ENCODE measurements at places on chromosomes 7 and 10.

GRCh38 chr7:34850681-34851080, 186.6 kb downstream of the DPY19L1 start:
- no peak for DNase-seq

GRCh38 chr10:14523286-14523685, 192.6 kb upstream of the FRMD4A start:
- no peak for DNase-seq

GRCh38 chr10:131844529-131845084, 56.2 kb upstream of the PPP2R2D start:
- no peak for DNase-seq

DNA sequence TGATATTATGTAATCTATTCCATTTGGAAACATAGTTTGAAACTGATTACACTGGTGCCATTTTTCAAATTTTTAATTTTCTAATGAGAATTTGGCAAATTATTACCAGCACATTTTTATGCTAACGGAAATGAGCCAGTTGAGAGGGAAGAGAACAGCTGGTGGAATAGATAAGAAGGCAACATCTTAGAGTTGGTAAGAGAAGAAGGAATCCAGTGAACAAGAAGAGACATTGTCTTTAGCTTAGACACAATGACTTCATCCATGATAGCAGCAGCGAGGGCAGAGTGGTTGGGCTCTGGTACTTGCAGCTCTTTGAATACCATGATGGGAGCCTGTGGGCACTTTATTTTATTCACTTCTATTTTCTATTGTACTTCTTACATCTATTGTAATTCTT, 89.6 kb downstream of the CHRM2 start:
- no peak for DNase-seq

DNA sequence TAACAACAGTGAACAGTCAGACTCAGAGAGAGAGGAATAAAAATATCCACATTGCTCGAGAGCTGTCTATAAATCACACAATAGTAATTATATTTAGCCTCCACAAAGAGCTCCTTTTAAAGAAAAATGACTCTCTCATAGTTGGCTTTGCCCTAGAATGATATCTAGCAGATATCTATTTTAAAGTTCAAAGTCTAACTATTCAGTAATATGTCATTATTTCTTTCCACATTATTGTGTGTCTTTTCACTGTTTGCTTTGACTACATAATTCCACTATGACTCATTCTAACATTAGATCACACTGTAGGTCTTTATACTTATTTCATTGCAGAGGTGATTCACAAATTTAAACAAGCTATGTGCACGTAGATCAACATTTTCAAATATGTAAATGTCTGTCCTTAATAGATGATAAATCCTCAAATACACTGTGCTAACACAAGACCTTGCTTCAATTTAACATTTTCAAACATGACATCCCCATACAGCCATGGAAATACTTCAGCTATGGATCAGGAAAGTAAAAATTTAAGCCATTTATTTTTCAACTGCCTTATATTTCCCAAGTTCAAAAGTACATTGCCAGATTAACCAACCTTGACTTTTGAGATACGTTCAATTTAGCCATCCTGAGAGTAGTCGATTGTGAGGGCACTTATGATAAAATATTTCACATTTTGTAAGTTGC, 99.9 kb upstream of the AKR1E2 start:
- DNase-seq, result no peak

GRCh38 chr10:51106311-51106945, 32.1 kb downstream of the PRKG1 start:
- DNase-seq, result no peak

- no peak for DNase-seq
Measured at GRCh38 chr10:43039624-43040481, 37.0 kb upstream of the RET start.

DNA sequence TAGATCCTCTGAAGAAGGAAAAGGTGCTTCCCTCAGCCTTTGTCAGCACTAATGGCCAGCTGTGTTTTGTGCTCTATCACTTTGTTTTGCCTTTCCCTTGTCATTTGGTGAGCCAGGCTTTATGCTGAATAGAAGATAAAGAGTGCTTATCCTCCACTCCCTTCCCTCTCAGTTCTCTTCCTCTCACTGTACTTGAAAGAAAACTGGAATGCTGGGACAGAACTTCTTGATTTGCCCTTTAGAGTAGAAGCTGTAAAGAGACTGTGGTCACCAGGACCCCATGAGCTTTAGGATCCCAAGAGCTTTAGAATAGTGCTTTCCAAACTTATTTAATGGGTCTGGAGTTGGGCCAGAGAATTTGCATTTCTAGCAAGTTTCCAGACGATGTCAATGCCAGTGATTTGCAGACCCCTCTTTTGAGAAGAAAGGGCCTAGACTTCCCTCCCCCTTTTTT, 81.4 kb downstream of the LRRC4 start:
- DNase-seq, result no peak

DNA sequence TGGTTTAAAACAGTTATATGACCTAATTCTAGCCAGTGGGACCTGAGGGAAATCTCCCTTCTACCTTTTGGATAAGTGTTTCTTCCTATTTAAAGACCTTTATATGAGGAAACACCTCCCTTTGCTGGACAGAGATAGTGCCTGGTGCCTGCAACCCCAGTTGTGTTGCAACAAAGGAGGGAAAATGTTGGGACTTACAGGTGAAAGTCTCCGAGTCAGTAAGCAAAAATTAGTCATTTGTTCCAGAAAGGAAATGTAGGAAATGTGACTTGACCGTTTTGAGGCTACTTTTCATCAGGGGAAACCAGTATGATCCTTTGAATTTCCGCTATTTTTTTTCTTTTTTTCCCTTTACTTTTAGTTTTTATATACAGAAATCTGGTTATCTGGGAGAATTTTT, 165.5 kb downstream of the DKK1 start:
- no peak for DNase-seq

GRCh38 chr10:98131619-98132018, 2.8 kb upstream of the R3HCC1L start:
- DNase-seq, result no peak

DNA sequence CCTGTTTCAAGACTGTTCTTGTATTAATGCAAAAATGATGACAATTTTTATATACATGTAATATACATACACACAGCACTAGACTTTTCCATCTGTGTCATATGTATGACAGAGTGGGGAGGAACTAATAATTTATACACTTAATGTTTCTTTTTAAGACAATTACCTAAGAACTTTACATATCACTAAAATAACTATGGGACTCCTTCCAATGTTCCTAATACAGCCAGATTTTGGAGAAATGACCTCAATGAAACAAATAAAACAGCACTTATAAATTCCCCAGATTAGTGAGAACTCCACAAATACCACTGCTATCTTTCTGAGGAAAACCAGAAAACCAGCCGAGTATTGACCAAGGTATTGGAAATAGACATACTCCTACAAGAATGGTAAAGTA, 199.4 kb downstream of the ELMO1 start:
- no peak for DNase-seq

GRCh38 chr7:65800890-65801341, 72.0 kb upstream of the VKORC1L1 start:
- no peak for DNase-seq

GRCh38 chr10:17435187-17435586, 19.2 kb downstream of the ST8SIA6 start:
- DNase-seq, result no peak

DNA sequence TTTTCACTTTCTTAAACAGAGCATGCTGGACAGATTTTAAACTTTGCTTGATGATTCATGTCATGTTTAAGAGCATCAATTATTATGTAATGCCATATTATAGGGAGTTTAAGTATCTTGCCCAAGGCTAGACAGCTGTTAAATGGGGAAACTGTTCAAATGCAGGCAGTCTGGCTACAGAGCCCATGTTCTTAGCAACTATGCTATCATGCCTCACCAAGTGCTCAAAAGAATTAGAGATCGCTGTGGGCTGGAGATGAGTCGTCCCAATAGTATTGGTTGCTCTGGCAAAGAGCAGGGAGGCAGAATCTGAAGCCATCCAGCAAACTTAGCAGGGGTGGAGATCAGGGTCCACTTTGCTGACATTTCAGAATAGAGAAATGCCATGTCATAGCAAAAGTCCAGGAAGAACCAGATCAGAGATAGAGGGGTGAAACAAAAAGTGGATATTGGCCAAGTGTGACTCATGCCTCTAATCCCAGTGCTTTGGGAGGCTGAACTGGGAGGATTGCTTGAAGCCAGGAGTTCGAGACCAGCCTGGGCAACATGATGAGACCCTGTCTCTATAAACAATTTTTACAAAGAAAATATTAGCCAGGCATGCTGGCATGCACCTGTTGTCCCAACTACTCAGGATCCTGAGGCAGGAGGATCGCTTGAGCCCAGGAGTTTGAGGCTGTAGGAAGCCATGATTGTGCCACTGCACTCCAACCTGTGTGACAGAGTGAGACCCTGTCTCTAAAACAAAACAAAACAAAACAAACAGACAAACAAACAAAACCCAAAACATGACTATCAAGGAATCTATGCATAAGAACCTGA, 57.8 kb downstream of the BAMBI start:
- DNase-seq, result no peak

- DNase-seq, result no peak
Measured at GRCh38 chr7:43337811-43338210, 225.4 kb downstream of the HECW1 start.

GRCh38 chr7:116671681-116672595, at the start of gene MET:
Gene MET, plus strand, starts transcription at chr7:116672196. Its CDS starts 26,889 bp downstream, at chr7:116699085.
- no peak for DNase-seq

GRCh38 chr7:52639981-52640380, 395.5 kb upstream of the POM121L12 start:
- no peak for DNase-seq

DNA sequence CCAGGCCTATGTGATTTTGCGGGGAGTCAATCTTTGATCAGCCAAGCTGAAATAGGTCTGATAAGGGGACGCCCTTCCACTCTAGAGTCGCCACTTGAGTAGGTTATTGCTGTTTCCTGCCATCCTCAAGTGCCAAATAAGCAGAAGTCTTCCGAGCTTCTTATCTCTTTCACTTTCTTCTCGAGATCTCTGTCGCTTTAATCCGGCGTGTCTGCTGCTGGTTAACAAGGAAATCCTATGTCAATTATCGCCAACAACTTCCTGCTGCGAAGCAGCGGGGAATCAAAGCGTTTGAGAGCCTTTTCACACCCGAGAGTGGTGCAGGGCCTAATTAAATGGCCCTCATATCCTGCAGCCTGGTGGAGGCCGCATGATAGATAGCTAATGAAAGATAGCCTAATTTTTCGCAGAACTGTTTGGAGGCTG, 215.9 kb downstream of the RAB11FIP2 start:
- DNase-seq, result no peak

- DNase-seq, result no peak
Measured at GRCh38 chr7:1324028-1324900, 91.6 kb downstream of the UNCX start.

Measured in activated CD4-positive, alpha-beta T cell treated with anti-CD3 and anti-CD28 coated beads, Interleukin-2, amount 50 U/mL, for 4 hours (primary cell).